ENCODE measurements at places on chromosomes 13 and 19.

GRCh38 chr13:112143046-112143752, 76.2 kb downstream of the SOX1 start:
- no peak for DNase-seq

DNA sequence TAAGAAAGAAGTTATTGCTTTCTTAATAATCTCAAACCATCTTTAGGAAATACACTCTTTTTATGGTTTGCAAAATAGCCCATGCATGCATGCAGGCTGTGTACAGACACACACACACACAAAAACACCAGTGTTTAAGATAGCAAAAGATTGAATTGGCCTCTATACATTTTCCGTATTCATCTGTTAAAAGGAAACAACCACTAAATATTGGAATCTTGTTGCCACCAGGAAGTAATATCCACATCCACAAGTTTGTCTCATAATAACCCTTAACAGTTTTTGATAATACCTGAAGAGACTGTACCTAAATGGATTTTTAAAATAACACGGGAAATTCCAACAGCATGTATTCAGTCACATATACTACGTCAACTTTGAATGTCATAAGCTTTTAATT, 7.3 kb upstream of the MAB21L1 start:
- no peak for DNase-seq

DNA sequence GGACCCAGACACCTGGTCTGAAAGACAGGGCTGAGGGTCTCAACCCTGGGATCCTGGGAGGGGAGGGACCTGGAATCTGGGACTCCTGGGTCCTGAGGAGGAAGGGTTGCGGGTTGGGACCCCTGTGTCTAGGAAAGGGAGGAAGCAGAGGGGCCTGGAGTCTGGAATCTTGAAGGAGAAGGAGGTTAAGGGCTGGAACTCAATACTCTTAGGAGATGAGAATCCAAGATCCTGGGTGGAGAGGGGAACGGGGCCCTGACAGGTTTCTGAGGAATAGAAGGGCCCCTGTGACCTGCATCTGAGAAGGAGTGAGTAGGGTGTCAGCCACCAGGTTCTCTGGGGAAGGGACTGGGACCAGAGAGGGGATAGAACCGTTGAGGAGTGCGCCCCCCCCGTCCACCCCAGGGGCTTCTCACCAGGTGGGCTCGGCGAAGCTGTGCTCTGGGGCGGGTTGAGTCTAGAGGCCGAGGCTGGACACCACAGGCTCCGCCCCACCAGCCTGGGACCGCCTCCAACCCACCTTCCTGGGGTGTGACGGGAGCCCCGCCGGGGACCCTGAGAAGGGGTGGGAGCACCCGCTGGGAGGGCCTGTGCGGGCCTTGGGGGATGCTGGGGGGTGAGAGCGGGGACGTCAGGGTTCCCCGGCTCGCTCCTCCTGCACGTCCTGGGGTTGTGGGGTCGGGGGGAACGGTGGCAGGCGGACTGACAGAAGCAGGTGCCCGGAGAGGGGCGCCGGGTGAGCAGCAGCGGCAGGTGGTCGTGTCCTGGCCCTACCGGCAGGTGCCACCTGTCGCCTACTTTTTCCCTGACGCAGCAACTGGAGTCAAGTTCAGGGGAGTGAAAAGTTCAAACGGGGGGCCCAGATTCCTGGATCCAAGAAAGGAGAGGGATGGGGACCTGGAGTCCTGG, at the start of gene MAMSTR:
Gene MAMSTR, minus strand, starts transcription at position 463 of the 909 bp plus-strand sequence. CDS start 694 bp downstream, outside the sequence.
- DNase-seq = no peak

GRCh38 chr19:46862974-46863632, 2.3 kb downstream of the ARHGAP35 start:
- no peak for DNase-seq

- no peak for DNase-seq
These were observed 29.9 kb downstream of the TINCR start for GRCh38 chr19:5537870-5538269.

Data from COR-L47 (cell line).